ENCODE measurements at places on chromosomes 6 and 20.

DNA sequence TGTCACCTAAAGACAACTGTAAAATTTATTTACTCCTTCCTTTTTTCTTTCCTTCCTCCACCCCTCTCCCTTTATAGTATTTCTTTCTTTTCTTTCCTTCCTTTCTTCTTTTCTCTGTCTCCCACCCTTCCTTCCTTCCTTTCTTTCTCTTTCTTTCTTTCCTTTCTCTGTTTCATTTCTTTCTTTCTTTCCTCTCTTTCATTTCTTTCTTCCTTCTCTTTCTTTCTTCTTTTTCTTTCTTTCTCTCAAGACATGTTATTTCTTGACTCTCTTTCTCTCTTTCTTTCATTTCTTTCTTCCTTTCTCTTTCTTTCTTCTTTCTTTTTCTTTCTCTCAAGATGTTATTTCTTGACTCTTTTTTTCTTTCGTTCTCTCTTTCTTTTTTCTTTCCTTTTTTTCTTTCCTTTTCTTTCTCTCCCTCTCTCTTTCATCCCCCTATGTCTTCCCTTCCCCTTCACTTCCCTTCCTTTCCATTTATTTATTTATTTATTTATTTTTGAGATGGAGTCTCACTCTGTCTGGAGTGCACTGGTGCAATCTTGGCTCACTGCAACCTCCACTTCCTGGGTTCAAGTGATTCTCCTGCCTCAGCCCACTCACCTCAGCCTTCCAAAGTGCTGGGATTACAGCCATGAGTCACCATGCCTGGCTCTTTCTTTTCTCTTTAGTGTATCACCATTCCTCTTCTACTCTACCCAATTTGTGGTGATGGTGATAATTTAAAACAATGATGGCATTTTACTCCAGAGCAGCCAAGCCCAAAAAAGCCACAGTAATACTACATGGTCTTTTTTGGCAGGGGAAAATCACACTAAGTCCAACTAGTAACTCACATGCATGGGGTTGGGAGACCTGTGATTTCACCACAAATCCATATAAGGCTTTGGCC lies 188.2 kb downstream of the ADGRG6 start:
- no peak for DNase-seq

GRCh38 chr6:112571488-112572270 lies 224.5 kb downstream of the RFPL4B start:
- no peak for DNase-seq

GRCh38 chr6:108697561-108698161 lies 136.9 kb downstream of the FOXO3 start:
- DNase-seq: no peak

- DNase-seq: no peak
Observed at GRCh38 chr6:53107091-53107490, 41.5 kb downstream of the GCM1 start.

DNA sequence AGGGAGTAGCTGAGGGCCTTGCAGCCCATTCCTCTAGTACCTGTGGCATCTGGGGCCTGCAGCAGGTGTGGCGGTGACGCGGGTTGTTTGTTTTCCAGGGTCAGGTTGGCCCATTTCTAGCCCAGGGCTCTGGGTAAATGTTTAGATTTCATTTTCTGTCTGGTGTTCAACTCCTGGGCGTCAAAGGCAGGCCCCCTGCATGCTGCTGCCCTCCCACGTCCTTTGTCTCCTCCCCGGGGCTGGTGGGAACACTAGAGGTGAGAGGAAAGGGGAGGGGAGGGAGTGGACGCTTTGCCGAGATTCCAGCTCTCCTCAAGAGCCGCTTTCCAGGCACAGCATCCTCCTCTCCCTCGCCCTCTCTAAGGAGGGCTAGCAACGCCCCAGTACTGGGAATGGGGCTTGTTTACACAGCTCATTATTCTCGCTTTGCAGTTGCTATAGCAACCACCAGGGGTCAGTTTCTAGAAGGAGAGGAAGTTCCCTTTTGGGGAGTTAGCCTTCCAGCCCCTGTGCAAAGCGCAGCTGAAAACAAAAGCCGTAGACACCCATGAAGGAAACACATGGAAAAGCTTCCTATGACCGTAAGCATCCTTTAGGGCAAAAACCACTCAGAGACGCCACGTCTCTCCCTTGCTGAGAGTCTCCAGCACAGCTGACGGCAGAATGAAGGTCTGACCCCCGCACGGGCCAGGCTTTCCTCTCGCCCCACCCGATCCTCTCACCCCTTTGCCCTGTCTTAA lies 170.6 kb downstream of the LY86 start:
- DNase-seq: no peak

DNA sequence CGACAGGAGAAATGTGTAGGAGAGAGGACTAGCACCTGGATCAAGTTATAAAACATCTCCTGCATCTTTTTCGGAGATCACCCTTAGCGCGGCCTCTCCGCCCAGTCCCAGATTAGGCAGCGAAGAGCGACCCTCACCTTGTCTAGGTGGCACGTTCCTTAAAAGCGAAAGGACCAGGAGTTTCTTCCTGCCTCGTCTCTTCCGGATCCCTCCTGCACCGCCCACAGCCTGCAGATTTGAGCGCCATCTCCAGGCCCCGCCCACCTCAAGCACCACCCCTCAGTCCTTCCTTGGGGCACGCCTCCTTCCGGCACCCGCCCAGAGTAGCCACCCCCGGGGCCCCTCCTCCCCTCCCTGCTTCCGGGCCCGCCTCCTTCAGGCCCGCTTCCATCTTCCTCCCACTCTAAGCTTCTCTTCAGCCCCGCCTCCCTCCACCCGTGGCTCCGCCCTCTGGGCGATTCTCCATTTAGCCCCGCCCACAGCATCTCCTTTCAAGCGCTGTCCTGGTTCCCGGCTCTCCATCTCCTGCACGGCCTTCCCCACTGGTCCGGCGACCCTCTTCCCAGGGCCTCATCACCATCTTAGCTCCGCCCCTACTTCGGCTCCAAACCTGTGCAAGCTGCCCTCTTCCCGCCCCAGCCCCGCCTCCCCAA lies 662 bp upstream of the RALY start:
- DNase-seq: peak; percentile 99

DNA sequence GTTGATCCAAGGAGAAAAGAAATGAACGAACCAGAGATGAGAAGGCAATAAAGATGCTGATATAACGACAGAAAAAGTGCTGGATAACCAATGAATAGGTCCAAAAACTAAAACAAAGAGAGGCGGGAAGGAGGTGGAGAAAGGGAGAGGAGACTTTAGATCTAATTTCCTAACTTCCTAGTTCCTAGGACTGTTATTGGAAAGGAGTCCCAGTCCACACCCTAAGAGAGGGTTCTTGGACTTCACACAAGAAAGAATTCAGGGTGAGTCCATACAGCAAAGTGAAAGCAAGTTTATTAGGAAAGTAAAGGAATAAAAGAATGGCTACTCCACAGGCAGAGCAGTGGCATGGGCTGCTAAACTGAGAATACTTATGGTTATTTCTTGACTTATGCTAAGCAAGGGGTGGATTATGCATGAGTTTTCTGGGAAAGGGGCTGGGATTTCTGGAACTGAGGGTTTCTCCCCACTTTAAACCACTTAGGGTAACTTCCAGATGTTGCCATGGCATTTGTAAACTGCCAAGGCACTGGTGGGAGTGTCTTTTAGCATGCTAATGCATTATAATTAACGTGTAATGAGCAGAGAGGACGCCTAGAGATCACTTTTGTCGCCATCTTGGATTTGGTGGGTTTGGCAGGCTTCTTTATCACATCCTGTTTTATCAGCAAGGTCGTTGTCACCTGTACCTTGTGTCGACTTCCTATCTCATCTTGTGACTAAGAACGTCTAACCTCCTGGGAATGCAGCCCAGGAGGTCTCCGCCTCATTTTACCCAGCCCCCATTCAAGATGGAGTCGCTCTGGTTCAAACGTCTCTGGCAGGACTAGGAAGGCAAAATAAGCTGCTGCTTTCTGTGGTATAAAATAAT lies 60.9 kb upstream of the RBM24 start:
- DNase-seq: no peak
